CD8-positive, alpha-beta memory T cell (primary cell): ENCODE measurements at places on chromosomes 3 and 15. TPM values are rescaled to one million over a fixed set of nuclear protein-coding genes. Genes with fewer than 3 reads are reported as not detected.
A peak's percentile ranks its signal among the peaks of the same experiment; 100 is the strongest.

The CLDN11 gene
- total RNA-seq = 0.26 TPM

DNA sequence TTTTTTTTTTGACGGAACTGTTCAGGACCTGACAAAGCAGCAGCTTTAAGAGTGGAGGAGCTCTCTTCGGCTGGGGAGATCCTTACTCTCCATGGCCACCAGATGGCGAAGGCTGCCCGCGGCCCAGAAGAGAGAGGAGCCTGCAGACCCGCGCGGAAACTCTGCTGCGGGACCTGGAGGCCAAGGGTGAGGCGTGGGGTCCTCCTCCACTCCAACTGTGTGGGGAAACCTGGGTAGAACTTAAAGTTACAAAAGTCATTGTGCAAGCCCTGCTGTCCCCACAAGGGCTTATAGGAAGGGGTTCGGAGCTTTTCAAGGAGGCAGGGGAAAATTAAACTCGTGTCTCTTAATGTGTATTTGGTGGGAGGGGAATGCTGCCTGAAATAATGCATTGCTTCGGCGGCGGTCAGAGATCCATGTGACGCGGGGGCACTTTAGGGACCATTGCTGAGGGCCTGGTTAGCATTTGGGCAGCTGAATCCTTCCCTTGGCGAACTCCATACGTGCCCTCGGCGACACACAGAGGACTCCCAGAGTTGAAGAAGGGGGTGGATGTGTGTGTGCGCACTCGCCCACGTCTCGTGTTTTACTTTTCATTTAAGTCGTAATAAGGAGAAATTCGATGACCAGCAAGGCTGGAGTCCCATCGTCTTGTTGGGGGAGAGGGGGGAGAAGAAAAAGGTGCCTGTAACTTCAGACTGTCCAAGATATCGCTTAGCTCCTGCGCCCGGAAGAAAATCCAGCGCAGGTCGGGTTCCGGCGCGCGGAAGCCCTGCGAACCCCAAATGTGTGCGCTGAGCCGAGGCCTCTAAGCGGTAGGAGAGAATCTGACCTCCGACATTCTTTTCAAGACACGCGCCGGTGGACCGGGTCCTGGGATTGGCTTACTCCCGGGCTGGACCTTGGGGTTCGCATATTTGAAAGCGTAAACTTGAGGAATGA, 9.7 kb downstream of the EOMES start:
- peaks cover 4% of the 10 kb centered on the region for H3K36me3 ChIP-seq
- peak; percentile 71 for DNase-seq
- H3K4me1 ChIP-seq = peaks cover 17% of the 10 kb centered on the region
- H3K27ac ChIP-seq = peak overlapping the region; percentile 72
- H3K27me3 ChIP-seq = no peaks in the 10 kb centered on the region
- peak overlapping the region; percentile 84 for H3K4me3 ChIP-seq

DNA sequence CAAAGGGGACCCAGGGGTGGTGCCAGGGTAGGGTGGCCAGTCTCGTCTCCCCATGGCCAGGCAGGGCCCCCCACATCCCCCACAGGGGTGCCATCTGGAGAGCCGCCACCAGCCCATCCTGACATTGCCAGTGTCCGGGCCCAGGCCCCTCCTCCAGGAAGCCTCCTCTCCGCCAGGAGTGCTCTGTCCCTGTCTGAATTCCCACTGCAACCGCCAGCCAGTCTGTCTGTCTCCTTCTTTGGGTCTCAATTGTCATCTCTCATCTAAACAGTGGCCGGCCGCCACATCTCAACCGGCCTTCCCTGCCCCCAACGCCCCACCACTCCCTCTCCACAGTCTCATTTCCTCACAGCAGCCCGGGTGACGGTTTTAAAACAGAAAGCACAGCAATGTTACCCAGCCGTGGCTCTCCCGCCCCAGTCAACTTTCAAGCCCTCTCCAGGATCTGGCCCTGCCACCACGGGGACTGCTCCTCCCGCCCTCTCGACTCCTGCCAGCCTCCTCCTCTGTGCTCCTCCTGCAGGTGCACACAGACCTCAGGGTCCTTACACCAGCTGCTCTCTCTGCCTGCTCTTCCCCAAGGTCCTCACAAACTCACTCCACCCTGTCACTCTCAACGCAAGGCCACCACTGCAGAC, 57.0 kb downstream of the IQSEC1 start:
- H3K27me3 ChIP-seq = no peaks in the 10 kb centered on the region
- peak; percentile 62 for DNase-seq
- H3K4me3 ChIP-seq = peak overlapping the region; percentile 63
- H3K4me1 ChIP-seq = peaks cover 55% of the 10 kb centered on the region
- H3K27ac ChIP-seq = peak overlapping the region; percentile 95

The MGLL gene
- 5.3 TPM for total RNA-seq

The CEP152 gene
- 19.7 TPM for total RNA-seq

- no peaks in the 10 kb centered on the region for H3K36me3 ChIP-seq
- no peaks in the 10 kb centered on the region for H3K4me1 ChIP-seq
- DNase-seq = no peak
- H3K4me3 ChIP-seq = no peak overlapping the region
- H3K27ac ChIP-seq = no peak overlapping the region
- H3K27me3 ChIP-seq = no peaks in the 10 kb centered on the region
Measured at GRCh38 chr3:115698851-115699591, 75.7 kb downstream of the GAP43 start.

DNA sequence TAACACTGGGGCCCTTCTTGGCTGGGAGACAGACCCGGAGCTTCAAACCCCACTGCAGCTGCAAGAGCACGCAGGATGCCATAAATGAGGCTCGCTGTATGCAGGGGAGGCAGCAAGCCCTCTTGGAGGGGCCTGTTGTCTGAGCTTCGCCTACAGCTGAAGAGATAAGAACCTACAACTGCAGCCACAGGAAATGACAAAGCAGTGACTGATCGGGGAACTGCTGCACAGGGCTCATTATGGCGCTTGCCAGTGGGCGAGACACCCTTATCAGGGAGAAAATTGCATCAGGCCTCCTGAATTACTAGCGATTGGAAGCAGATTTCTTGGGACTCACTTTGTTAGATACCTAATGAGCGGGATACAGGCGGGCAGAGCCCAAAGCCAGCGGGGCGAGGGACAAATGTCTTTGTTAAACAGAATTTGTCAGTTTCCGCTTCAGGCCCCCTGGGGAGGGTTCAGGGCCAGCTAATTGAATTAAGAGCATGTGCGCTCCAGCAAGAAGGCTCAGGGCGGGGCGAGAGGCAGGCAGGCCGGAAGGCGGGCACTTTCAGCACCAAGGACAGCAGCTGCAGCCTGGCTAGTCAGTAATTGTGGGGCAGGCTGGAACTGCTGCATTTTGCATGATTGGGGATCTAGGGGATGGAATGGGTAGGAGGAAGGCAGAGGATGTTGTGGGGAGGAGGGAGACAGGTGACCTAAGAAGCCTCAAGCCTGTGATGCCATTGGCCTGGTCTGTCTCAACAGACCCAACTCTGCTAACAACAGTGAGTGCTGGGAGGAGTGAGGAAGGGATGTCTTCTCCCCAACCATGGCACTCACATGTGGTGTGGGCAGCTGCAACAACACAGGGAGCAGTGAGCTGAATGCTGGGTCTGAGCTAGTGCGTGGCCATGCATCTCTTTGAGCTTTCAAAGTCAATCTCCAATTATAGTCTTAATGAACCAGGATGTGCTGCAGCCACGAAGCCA, 55.3 kb downstream of the CCDC33 start:
- H3K36me3 ChIP-seq = no peaks in the 10 kb centered on the region
- H3K4me1 ChIP-seq = no peaks in the 10 kb centered on the region
- peak; percentile 71 for DNase-seq
- H3K27me3 ChIP-seq = no peaks in the 10 kb centered on the region
- H3K27ac ChIP-seq = no peak overlapping the region
- H3K4me3 ChIP-seq = no peak overlapping the region

GRCh38 chr15:69718916-69719315, 266.3 kb downstream of the RPLP1 start:
- H3K27me3 ChIP-seq = no peaks in the 10 kb centered on the region
- peak; percentile 15 for DNase-seq
- H3K36me3 ChIP-seq = no peaks in the 10 kb centered on the region
- H3K27ac ChIP-seq = peak overlapping the region; percentile 57
- H3K4me3 ChIP-seq = no peak overlapping the region

- no peaks in the 10 kb centered on the region for H3K27me3 ChIP-seq
- no peaks in the 10 kb centered on the region for H3K4me1 ChIP-seq
- no peak overlapping the region for H3K4me3 ChIP-seq
- H3K27ac ChIP-seq = no peak overlapping the region
- DNase-seq = no peak
Measured at GRCh38 chr3:12198301-12198700, 39.6 kb upstream of the TIMP4 start.

The MESP1 gene
- total RNA-seq = 5.3 TPM

GRCh38 chr3:3110749-3111361, 681 bp upstream of the IL5RA start:
- H3K27ac ChIP-seq = peak overlapping the region; percentile 64
- H3K27me3 ChIP-seq = no peaks in the 10 kb centered on the region
- no peaks in the 10 kb centered on the region for H3K36me3 ChIP-seq
- no peaks in the 10 kb centered on the region for H3K4me1 ChIP-seq
- no peak for DNase-seq

DNA sequence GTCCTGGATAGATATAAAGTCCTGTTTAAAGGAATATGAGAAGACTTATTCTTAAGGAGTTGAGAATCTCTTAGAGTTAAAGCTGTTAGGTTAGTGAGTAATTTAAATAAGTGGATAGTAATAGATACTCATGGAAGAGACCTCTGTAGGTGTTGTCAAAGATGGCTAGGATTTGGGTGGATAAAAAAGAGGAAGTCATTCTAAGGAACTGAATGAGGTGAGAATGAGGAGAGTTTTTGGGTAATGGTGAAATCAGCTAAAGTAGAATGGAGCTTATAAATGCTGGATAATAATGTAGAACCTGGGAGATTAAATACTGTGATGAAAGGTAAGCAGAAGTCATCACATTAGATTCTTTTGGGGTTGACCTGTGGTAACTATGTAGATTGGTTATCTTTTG, 8.1 kb downstream of the ARIH1 start:
- no peak overlapping the region for H3K27ac ChIP-seq
- no peaks in the 10 kb centered on the region for H3K27me3 ChIP-seq
- no peaks in the 10 kb centered on the region for H3K36me3 ChIP-seq
- H3K4me3 ChIP-seq = no peak overlapping the region

- DNase-seq = no peak
- no peak overlapping the region for H3K27ac ChIP-seq
- H3K4me3 ChIP-seq = no peak overlapping the region
- H3K36me3 ChIP-seq = no peaks in the 10 kb centered on the region
Measured at GRCh38 chr15:23797747-23798446, 110.8 kb upstream of the NDN start.

- no peak overlapping the region for H3K4me3 ChIP-seq
- no peak for DNase-seq
- no peaks in the 10 kb centered on the region for H3K27me3 ChIP-seq
- no peaks in the 10 kb centered on the region for H3K36me3 ChIP-seq
Measured at GRCh38 chr3:172120912-172121311, 81.5 kb downstream of the FNDC3B start.

The GATA2 gene
- total RNA-seq = not detected

DNA sequence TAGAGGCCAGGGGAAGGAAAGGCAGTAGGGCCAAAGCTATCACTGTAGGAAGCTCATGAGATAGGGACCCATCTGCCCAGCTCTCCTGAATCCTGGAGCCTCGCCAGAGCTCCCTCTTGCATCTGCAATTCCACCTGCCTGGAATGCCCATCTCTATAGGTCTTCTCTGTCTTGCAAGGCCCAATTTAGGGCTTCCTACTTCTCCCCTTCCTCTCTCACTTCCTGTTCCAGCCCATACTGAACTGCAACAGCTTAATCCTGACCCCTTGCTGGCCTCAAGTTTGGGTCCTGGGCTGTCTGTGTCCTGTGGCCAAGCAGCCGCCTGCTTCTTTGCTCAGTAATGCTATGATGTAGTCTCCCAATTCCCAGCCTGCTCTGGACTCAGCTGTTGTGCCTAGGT, 3.6 kb upstream of the PTPN23 start:
- H3K27ac ChIP-seq = no peak overlapping the region
- DNase-seq = no peak
- peaks cover 21% of the 10 kb centered on the region for H3K4me1 ChIP-seq
- no peaks in the 10 kb centered on the region for H3K36me3 ChIP-seq

GRCh38 chr15:44144184-44144583, 50.9 kb downstream of the FRMD5 start:
- DNase-seq = no peak
- H3K4me1 ChIP-seq = no peaks in the 10 kb centered on the region
- no peak overlapping the region for H3K4me3 ChIP-seq
- no peaks in the 10 kb centered on the region for H3K36me3 ChIP-seq
- no peak overlapping the region for H3K27ac ChIP-seq

DNA sequence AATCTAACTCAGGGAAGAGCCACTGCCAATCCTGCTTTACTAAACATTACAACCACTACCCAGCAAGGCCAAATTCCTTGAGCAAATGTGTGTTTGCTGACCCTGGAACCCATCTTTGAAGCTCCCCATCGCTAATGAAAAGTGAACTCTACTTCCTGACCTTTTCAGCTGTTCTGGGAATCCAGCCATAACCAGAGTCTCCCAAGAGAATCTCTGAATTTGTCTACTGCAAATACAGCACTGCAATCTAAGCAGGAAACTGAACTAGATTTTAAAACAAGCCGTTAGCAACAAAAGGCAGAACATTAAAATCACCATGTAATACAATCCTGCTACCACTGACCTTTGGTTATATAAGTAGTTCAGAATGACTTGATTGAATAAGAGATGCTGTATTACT, 309.2 kb downstream of the MAGI1 start:
- DNase-seq = no peak
- H3K36me3 ChIP-seq = no peaks in the 10 kb centered on the region
- no peak overlapping the region for H3K4me3 ChIP-seq

GRCh38 chr15:51237816-51238215, 100.6 kb downstream of the CYP19A1 start:
- H3K36me3 ChIP-seq = no peaks in the 10 kb centered on the region
- no peaks in the 10 kb centered on the region for H3K4me1 ChIP-seq
- H3K4me3 ChIP-seq = no peak overlapping the region

The PDCD10 gene
- 78.7 TPM for total RNA-seq

DNA sequence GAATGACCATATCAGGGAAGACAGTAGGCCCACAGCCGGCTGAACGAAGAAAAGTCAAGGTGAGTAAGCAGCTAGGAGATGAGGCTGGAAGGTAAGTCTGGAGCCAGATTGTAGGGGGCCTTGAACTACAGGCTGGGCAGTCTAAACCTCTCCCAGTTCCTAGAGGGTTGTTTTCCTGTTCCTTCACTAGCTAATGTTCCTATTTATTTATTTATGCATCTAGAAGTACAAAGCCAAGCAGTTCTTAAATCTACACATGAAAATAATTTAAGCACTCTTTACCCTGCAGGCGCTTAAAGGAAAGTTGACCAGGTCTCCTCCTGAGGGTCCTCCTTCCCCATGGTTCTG, 3.7 kb downstream of the ACAA1 start:
- H3K4me1 ChIP-seq = peaks cover 19% of the 10 kb centered on the region
- no peaks in the 10 kb centered on the region for H3K27me3 ChIP-seq
- DNase-seq = no peak
- no peak overlapping the region for H3K27ac ChIP-seq
- peaks cover 42% of the 10 kb centered on the region for H3K36me3 ChIP-seq
- no peak overlapping the region for H3K4me3 ChIP-seq
